A549 treated with GW870086 at 1 μM for 4 hours (cell line): ENCODE measurements at places on chromosomes 3 and 15. TPM values are rescaled to one million over a fixed set of nuclear protein-coding genes. Genes with fewer than 3 reads are reported as not detected.

Gene ALPK3
- total RNA-seq, result 0.03 to 0.48 TPM (median 0.32 TPM) in 5 replicates

Gene GOLGA6B
- total RNA-seq, result 0.08 TPM in 1 of 5 replicates, not detected in the others

Gene DPPA2
- not detected in 5 replicates for total RNA-seq

Gene PCOLCE2
- 28.4 to 34.4 TPM (median 29.1 TPM) in 5 replicates for total RNA-seq

Gene GOLGA8N
- total RNA-seq, result 1.1 to 1.7 TPM (median 1.4 TPM) in 5 replicates

Gene GPR149
- not detected in 5 replicates for total RNA-seq

Gene CD96
- total RNA-seq, result not detected in 5 replicates

Gene CCR8
- total RNA-seq, result not detected in 5 replicates

Gene HACD3
- total RNA-seq, result 123 to 157 TPM (median 143 TPM) in 5 replicates
